ENCODE measurements at places on chromosomes 16 and 17.

- DNase-seq: no peak
These were observed 18.9 kb upstream of the ELAC2 start for GRCh38 chr17:13036751-13037150.

- no peak for DNase-seq
These were observed 37.4 kb downstream of the CLEC16A start for GRCh38 chr16:10981697-10982216.

DNA sequence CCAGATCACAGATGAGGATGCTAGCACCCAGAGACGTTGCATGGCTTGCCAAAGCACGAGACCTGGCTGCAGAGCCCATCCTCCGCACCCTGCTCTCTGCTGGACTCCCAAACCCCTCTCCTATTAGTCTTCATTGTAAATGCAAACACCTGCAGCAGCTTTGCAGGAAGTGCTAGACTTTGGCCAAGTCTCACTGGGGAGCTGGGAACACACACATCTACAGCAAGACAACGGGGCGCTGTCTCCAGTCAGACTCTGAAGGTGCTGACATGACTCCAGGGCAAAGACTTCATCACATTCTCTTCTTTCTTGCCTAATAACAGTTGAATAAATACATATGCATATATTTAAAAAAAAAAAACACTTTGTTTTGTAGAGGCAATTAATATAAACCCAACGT, 43.8 kb downstream of the CYTH1 start:
- DNase-seq: no peak

DNA sequence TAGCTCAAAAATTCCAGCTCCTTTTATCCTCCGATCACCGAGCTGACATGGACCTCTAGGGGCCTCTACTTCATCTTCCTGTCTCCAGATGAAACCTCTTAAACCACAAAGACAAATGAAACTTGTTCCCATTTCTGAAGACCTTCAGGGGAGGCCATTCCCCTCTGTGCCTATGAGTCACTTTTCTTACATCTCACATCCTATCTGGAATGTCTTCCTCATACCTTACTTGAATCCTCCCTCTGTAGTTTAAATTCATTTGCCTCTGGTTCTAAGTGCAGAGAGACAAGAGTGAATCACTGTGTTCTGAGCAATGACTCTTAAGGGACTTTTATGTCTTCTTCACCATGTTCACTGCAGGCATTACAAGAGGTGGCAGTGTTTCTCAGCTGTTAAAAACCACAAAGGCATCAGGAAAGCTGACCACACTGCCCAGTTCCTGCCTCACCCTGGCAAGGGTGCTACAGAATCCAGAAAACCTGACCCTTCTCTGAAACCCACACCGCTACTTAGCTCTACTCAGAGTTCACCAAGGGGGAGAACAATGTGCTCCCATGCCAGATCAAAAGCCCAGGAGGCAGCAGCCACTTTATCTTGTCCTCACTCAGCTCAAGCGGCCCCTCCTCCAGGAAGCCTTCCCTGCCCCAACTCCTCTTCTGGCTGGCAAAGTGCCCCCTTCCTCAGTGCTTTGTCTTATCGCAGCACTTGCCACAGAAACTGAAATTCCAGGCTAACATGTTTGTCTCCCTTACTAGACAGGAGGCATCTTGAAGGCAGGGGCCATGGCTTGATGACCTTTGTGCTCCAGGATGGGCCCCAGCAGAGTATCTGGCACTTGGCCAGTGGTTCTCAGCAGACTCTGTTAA, 6.4 kb downstream of the CUEDC1 start:
- peak; percentile 97 for DNase-seq

DNA sequence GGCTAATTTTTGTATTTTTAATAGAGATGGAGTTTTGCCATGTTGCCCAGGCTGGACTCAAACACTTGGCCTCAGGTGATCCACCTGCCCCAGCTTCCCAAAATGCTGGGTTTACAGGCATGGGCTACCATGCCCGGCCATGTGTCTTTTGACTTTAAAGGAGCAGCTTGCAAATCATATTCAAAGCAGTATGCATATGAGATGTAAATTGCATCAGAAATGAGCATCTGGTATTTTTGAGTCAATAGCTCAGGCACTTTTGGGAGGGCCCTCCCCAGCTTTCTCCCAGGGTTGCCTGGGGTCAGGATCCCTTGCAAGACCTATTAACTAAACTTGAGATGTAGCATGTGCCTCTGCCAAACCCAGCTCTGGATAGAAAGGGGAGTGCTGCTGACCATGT, 21.5 kb downstream of the EPOP start:
- no peak for DNase-seq

DNA sequence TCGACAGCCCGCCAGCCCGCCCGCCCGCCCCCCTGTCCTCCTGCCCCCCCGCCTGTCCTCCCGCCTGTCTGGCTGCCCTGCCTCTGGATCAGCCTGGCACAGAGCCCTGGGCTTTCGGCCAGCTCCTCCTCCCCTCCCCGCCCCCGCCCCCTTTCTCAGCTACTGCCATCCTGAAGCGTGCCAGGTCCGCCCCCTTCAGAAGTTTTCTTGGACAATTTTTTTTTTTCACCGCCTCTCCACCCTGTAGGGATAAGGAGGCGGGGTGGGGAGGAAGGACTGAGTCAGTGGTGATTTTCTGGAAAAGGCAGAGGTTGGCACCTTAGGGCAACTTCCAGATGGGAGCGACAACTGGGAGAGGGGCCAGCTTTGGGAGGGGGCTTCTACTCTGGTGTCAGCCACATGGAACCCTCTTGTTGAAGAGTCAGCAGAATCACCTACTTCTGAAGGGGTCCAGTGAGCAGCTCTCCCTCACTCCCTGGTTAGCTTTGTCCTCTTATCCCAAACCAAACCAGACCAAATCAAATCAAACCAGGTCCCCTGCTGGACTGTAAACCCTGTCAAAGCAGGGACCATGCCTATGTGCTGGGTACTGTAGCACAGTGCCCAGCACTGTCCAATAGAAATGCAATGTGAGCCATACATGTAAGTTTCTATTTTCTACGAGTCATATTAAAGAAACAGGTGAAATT, 19.7 kb downstream of the IGF2BP1 start:
- peak; percentile 95 for DNase-seq

DNA sequence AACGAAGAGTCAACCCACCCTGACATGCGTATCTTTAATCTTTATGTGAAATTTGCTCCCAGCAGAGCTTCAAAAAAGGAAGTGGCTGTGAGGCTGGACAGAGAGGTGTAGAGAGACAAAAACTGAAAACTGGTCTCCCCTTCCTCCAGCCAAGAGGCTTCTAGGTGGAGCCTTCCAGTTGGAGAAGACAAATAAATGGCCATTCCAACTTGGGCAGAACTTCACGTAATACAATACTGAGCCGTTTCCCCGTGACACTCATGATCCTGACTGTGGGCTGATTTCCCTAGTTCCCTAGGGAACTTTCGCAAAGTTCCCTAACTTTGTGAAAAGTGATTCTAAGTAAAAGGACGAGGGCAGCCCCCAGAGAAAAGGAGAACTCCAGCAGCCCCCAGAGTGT, 78.8 kb downstream of the ZFHX3 start:
- no peak for DNase-seq

DNA sequence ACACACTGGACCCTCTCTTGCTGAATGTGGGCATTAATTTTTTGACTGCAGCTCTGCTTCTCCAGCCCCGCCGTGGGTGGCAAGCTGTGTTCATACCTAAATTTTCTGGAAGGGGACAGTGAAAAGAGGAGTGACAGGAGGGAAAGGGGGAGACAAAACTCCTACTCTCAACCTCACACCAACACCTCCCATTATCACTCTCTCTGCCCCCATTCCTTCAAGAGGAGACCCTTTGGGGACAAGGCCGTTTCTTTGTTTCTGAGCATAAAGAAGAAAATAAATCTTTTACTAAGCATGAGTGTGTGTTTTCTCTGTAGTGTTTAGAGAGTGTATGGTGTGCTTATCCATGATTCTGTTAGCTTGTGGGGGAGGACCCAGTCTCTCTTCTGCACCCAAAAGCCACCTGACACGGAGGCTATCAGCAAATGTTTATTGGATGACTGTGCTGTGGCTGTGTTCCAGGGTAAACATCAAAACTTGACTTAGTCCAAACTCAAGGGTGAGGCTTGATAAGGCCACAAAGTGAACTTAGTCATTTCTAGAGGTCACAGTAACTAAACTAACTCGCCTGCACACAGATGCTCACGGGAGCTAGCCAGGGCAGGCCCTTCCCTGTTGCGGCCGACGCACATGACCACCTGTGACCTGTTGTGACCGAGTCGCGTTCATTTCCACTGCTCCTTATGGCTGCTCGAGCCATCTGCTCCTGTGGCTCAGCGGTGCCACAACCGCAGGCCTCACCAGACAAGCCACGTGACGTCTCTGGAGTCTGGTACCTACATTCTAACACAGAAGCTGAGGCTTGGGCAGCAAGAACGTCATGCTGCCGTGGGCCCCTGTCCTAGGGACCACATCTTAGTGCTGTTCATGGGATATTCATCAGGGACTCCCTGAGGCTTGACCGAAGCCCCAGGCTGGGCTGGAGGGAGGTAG, 9.8 kb upstream of the MED11 start:
- DNase-seq: peak; percentile 51

GRCh38 chr17:6110592-6110991, 40.4 kb downstream of the WSCD1 start:
- DNase-seq: no peak

DNA sequence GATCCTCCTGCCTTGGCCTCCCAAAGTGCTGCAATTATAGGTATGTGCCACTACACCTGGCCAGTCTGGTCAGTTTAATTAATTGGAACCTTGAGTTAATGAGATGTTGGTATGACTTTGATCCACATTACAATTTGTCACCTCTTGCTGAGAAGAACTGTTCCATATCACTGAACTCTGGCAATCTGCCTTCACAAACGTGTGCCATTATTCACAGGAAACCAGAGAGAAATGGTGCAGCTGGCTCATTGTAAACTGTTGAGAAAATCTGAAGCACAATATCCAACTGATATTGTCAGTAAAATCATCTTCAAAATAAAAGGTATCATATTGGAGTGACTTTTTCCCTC, 39.3 kb upstream of the YPEL2 start:
- no peak for DNase-seq

- DNase-seq: no peak
These were observed 38.9 kb upstream of the GHDC start for GRCh38 chr17:42233156-42233555.

DNA sequence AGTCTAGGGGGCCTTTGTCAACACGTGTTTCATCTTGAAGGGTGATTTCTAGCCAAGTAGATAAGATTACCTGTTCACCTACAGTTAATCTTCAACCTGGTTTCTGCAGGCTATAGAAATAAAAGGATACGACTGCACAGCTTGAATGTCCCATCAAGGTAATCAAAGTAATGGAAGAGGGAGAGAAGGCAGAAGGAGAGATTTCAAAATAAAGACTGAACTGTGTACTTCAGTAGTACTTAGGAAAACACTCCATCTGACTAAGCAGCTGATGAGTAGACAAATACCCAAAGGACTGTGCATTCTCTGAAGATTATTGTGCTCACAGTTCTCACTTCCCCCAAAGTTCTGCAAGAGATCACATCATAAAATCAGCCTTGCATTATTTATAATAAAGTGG, 5.8 kb upstream of the RFFL start:
- no peak for DNase-seq

DNA sequence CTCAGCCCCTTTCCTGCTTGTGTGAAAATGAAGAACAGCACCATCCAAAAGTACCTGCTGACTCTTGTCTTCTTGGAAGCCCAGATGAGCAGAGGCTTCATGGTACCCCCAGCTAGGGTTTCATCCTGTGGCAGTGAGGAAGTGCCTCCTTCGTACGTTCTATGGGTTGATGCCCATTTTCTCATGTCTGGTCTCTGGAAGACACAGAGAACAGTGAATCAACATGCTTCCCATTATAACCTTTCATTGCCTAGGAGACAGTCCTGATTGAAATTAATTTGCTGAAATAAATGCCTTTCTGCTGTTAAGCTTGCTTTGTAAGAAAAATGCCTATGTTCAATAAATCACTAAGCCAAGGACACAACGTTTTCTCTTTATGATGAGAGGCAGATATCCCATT, 36.5 kb downstream of the RCVRN start:
- no peak for DNase-seq

DNA sequence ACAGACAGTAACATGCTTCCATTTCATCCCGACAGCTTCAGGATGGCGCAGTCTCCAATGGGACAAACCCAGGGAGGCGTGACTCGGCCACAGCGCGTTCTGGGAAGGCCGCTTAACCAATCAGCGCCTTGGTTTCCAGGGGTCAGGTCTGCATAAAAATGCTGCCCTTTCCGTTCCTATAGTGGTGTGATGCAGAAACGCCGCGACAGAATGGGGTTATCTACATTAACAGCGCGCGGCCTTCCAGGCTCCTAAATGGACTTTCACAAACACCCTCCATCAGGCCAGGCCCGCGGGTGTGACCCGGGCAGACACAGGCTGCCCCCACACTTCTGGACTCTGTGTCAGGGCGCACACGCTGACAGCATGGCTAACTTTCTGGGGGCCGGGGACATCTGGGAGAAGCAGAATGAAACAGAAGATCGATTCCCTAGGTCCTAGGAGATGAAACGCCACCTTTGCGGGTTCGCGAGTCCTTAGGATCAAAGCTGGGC, 792 bp downstream of the TMEM231 start:
- peak; percentile 91 for DNase-seq

GRCh38 chr16:81204798-81205680, 33.5 kb upstream of the BCO1 start:
- DNase-seq: peak; percentile 38

DNA sequence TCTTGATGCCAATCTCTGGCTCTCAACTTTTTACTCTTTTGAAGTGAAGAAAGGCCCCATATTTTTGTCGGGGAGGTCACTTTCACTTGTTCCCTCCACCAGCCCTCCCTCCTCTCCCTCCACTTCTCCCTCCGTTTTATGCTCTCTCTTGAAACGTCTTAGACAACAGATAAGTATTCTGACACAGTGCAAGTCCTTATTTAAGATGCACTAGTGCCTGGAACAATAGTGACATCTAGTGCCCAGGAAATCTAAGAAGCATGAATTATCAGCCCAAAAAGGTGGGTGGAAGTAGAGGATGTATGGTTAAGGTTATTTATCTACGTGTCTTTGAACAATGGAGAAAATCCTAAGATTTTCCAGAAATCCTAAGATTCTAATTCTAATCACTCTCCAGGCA, 17.9 kb downstream of the PSME3IP1 start:
- DNase-seq: no peak

GRCh38 chr16:78211946-78212345, 112.5 kb downstream of the WWOX start:
- DNase-seq: no peak

DNA sequence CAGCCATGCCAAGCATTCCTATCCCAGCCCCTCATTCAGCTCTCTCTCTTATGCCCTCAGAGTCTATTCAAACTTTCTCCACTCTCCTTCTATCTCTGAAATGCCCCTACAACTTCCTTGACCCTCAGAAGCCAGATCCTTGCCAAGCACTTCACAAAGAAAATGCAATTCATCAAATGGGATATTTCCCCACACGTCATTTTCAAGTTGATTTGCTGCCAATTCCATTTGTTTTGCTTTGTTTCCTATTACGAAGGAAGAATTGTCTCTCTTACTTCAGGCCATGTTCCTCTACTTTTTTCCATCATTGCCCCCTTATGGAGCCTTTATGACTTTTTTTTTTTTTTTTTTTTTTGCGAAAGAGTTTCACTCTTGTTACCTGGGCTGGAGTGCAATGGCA, 9.2 kb upstream of the ALOX12 start:
- DNase-seq: no peak

GRCh38 chr16:69133373-69133954, 1.0 kb downstream of the UTP4 start:
- no peak for DNase-seq

Measured in H54 (cell line).